CD4-positive, alpha-beta T cell treated with Interleukin-6 at 100 ng/mL for 8 hours (primary cell): ENCODE measurements at places on chromosomes 7 and 10.

- no peak for DNase-seq
Observed at GRCh38 chr10:91144961-91145360, 75.5 kb upstream of the PCGF5 start.

DNA sequence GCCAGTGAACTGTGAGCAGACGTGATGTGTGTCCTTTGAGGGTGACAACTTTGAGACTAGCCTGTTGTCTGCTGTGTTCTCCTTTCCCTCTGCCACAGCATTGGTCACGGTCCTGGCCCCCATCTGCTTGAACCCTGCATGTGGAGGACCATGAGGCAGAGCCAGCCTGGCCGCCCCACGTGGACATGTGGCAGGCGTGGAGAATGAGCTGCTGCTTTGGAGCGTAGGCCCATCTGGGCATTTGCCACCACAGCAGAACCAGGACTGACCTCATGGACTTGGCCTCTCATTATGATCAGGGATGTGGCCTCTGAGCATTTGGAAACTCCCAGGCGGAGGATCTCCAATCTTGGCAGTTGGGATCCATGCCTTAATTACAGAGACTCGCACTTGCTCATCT lies 448.5 kb downstream of the TCERG1L start:
- DNase-seq: no peak

DNA sequence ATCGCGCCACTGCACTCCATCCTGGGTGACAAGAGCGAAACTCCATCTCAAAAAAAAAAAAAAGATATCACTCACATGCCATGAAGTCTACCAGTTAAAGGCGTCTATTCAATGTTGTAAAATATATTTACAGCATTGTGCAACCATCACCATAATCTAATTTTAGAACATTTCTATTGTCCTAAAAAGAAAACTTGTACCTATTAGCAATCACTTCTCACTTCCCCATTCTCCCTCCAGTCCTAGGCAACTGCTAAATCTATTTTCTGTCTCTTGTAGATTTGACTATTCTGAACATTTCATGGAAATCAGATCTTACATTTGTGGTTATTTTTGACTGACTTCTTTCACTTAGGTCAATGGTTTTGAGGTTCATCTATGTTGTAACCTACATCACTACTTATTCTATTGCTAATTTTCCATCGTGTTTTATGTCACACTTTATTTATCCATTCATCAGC lies 25.2 kb upstream of the OTUD1 start:
- DNase-seq: no peak

GRCh38 chr10:75395066-75395931 lies 6.3 kb downstream of the ZNF503 start:
- DNase-seq: no peak

DNA sequence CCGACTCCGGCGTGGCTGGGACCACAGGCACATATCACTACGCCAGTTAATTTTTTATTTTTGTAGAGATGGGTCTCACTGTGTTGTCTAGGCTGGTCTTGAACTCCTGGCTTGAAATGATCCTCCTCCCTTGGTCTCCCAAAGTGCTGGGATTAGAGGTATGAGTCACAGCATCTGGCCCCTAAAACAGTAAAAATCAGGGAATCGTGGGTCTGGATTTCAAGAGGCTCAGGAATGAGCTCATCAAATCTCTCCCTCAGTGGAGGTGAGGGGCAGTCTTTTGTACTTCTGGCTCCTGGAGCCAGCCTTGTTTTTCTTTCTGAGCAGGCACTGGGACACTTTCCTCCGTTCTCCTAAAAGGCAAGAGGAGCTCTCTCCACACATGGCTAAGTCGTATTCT lies 32.1 kb upstream of the RHEB start:
- no peak for DNase-seq

- DNase-seq: no peak
Observed at GRCh38 chr7:111789870-111790269, 227.6 kb upstream of the IMMP2L start.

DNA sequence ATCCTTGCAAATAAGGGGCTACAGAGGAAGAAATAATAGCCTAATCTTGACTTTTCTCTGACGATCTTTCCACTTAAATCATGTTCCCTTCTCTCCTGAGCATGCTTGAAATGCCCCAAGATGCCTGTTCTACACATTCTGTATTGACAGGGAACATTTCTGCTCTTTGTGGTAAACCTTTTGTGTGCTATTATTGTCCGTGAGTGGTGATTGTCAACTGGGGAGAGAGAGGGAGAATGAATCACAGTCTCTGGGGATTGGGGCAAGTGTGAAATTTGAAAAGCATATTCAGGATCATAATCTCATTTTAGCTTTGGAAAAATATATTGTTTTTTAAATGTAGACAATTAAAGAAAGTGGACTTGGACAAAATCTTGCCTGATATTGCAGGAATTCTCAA lies 20.6 kb downstream of the UBTD1 start:
- DNase-seq: no peak

- DNase-seq: no peak
Observed at GRCh38 chr7:139711991-139712743, 65.6 kb downstream of the HIPK2 start.

- no peak for DNase-seq
Observed at GRCh38 chr7:111931958-111932357, 274.2 kb downstream of the DOCK4 start.

- DNase-seq: no peak
Observed at GRCh38 chr7:6235029-6235871, 37.2 kb downstream of the CYTH3 start.

- DNase-seq: no peak
Observed at GRCh38 chr7:110621289-110621688, 469.6 kb upstream of the LRRN3 start.

DNA sequence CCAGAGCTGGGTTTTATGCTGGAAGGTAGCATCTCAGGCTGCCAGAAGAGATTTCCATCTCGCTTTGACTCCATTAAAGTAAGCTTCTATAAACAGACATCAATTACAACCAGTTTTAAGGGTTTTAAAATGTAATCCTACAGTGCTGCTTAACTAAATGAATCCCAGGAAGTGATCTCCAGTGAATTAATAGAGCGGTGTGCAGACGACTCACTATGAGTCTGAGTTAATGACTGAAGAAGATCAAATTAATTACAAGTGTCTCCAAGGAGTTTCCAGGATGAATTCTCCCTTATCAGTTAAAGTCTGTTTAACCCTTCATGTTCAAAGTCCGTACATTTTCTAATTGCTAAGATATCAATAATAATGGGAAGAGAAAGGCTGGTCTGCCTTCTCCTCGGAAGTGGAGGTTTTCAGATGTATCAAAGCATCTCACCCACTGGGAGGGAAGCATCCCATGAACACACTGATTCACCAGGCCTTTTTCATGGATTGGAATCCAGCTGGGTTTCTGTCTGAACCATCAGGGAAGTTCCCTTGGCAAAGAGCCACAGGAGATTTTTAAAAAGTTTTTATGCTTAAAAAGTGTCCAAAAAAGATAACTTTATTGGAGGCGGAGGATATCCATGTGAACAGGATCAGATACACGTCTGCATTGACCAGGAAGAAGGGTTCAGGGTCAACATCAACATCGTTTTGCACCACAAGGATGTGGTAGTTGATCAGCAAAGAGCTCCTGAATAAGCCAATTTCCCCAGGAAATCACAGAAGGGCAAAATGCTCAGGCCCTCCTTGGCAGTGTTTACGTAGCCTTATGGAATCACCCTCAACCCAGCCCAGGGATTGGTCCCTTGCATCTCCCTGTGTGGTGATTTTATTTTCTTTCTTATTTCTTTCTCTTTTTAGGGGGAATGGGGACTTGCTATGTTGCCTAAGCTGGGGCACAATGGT lies 288.2 kb downstream of the POU6F2 start:
- DNase-seq: no peak

DNA sequence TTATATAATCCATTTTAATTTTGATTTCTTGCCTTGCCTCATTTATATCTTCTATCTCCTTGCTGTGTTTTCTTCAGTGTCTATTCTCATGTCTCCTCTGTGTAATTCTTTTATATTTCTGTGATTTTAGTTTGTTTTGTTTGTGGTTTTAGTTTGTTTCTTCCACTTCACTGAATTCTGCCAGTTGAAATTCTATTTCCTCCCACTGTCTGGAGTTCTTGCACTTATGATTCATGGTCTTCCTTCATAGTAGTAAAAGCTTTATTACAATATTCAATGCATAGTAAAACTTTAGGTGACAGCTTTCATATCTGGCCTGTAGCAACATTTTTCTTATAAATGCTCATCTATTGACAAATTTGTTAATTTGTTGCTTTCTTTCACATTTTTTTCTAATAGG lies 113.3 kb downstream of the MAGI2 start:
- DNase-seq: no peak

DNA sequence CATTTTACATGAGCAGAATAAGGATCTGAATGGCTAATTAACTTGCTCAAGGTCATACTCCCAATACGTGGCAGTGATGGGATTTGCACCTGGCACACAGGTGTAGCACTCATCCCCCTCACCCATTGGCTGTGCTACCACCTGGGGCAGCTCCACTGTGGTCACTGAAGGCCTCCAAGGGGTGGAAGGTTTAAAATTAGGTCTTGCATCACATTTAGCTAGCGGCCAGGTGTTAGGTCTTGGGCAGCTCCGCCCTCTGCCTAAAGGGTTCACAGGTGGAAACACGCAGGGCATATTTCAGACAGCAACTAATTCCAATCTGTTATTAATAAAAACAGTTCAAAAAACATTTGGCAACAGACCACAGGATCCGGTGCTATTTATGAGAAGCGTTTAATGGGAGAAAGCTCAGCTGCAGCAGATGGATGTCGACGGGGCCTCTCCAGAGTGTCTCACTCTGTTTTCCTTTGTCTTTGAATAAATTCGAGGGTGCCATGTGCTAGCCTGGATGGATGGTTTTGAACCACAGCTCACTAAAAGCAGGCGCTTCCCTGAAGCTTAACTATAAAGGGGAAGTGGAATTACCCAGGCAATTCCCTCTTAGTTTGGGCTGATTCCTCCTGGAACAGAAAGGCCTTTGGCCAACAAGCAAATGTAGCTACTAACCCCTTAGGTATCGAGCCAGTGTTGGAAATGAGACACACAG lies 1017.6 kb downstream of the TYW1 start:
- DNase-seq: no peak

- DNase-seq: no peak
Observed at GRCh38 chr7:155223503-155223902, 74.2 kb upstream of the INSIG1 start.

GRCh38 chr10:58952747-58953466 lies 223.5 kb upstream of the PHYHIPL start:
- DNase-seq: no peak

GRCh38 chr10:7891634-7892033 lies 73.3 kb downstream of the TAF3 start:
- DNase-seq: no peak

GRCh38 chr7:122885583-122886356 lies 490 bp downstream of the CADPS2 start:
- DNase-seq: no peak

DNA sequence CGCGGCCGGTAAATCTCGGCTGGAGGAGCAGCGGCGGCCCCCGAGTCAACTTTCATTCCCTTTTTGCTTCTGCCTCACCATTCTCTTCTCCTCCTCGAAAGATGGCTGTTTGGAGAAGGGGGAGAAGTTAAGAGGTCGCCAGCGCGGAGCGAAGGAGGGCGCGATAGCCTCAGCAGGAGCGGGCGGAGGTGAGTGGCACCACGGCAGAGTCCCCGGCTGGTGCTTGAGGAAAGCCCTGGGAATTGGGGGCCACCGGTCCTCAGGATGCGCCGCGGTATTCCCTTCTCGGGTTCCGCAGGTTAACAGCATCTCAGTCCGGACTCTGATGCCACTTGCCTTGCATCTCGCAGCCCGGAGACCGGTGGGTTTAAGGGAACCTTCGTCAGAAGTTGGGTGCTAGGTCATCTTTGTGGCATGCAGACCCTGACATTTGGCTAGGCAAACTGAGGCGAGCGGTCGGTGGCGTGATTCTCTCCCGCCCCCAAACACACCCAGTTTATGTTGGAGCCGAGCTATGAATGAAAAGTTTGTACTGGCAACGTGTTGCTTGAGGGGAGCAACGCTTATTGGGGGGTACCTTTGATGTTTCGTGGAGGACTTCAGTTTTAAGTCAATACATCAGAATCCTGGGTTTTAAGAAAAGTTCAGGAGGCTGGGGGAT lies 59.5 kb upstream of the PRPS1L1 start:
- DNase-seq: no peak

DNA sequence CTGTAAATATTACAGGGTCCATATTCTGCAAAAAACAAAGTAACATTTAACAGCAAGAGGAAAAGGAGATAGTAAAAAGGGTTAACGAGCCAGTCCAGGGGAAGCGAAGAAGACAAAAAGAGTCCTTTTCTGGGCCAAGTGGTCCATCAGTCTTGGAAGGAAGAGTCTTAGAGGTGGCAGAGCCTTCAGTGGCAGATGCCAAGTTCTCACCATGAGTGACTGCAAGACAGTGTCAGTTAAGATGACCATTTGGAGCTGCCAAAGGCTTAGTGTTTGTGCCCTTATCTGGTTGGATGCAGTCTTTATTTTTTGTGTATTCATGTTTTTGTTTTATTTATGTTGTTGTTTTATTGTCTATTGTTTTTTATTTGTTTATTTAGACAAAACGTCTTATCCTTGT lies 125.7 kb upstream of the LANCL2 start:
- no peak for DNase-seq

- DNase-seq: no peak
Observed at GRCh38 chr10:9091530-9092093, 1037.1 kb downstream of the GATA3 start.
